ENCODE measurements at places on chromosomes 3 and 15. TPM values are rescaled to one million over a fixed set of nuclear protein-coding genes. Genes with fewer than 3 reads are reported as not detected.

Gene HGD
- total RNA-seq = not detected

Gene A4GNT
- not detected for total RNA-seq

DNA sequence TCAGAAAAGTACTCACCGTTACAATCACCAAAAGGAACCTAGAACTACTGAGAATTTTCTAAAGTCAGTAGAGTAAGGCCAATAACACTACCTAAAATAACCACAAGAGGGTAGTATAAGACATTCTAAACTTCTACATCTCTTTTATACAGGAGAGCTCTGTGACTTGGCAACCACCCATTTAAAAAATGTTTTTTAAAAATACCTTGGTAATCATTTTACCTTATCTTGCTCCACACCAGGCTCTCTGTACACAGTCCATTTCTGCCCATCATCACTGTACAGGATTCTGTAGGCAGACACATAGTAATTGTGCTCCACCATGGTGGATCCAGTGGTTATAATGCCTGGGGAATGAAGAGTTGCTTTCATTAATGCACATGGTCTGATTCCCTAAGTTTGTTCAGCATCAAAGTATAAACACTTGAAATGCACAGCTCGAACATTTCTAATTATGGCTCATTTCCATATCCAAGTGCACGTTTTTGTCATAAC lies 54.5 kb downstream of the ST3GAL6 start:
- H3K4me3 ChIP-seq = no peak overlapping the region
- H3K27me3 ChIP-seq = no peaks in the 10 kb centered on the region
- DNase-seq = no peak

GRCh38 chr15:64045774-64046420 lies 388 bp downstream of the DAPK2 start:
- no peaks in the 10 kb centered on the region for H3K27me3 ChIP-seq
- DNase-seq = no peak
- no peaks in the 10 kb centered on the region for H3K36me3 ChIP-seq

DNA sequence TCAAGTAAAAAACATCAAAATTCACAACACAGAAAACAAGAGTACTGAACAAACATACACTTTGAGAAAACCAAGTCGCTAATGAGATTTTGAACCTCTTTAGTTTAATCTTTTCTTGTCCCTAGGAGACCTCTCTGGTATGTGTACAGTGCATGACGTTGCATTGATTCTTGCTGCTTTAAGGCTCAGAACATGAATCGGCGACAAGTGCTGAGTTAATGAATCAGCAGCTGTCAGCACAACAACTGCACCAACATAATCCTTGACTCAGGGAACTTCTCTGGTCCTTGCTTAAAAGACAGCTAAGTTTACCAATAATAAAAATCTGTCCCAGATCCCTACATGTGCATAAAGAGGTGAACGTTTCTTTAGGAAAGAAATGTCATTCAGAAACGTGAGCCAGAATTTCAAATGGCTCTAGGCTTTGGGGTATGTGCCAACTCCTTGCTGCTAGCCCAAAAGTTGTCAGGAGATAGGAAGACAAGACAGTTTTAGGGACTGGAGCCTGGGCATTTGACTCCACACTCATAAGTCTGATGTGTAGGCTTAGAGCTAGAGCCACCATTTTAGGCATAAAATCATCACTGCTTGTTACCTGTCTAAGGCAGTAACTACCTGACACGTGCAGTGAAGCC lies 86.9 kb downstream of the IL5RA start:
- H3K36me3 ChIP-seq = no peaks in the 10 kb centered on the region
- H3K27ac ChIP-seq = no peak overlapping the region
- no peak overlapping the region for H3K4me3 ChIP-seq
- no peak for DNase-seq

Gene DAZL
- total RNA-seq = not detected

- no peak for DNase-seq
- no peak overlapping the region for H3K4me3 ChIP-seq
- no peak overlapping the region for H3K27ac ChIP-seq
- no peaks in the 10 kb centered on the region for H3K27me3 ChIP-seq
These were observed 36.6 kb downstream of the SPSB4 start for GRCh38 chr3:141087778-141088130.

DNA sequence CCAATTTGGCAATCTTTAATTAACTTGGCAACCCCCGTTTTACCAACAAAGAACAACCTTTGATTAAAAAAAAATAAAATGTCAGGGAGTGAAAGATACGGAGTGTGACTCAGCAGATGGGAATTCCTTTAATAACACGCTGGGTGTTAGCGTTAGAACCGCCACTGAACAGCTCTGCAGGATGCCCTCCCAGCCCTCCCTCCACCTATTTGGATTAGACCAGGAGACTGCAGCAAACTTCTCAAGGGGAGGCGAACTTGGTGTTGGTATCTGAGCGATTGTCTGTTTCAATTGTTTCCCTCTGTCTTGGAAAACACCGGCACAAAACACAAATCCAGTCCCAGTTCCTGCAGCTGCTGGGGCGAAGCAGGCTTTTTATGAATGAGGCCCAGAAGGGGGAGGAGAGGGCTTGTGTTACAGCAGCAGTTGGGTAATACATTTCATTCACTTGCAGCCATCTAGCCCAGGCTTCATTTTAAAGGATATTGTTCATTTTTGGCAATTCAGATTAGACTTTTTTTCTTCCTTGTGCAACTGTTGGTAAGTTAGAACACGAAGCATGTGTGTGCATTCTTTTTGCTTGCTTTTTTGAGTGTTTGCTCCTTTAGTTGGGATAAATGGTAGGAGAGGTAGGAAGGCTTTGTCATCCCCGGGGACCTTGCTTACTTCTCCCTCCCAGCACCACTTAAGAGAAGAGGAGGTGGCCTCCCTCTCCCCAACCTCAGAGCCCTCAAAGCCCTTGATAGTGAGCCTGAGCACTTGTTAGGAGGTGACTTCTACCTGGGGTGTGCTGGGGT lies 152.3 kb downstream of the IGF1R start:
- no peaks in the 10 kb centered on the region for H3K4me1 ChIP-seq
- no peak overlapping the region for H3K4me3 ChIP-seq
- no peaks in the 10 kb centered on the region for H3K36me3 ChIP-seq

GRCh38 chr15:69780981-69781380 lies 316.7 kb downstream of the TLE3 start:
- no peaks in the 10 kb centered on the region for H3K36me3 ChIP-seq
- DNase-seq = no peak
- no peak overlapping the region for H3K27ac ChIP-seq
- H3K4me1 ChIP-seq = no peaks in the 10 kb centered on the region
- H3K4me3 ChIP-seq = no peak overlapping the region

DNA sequence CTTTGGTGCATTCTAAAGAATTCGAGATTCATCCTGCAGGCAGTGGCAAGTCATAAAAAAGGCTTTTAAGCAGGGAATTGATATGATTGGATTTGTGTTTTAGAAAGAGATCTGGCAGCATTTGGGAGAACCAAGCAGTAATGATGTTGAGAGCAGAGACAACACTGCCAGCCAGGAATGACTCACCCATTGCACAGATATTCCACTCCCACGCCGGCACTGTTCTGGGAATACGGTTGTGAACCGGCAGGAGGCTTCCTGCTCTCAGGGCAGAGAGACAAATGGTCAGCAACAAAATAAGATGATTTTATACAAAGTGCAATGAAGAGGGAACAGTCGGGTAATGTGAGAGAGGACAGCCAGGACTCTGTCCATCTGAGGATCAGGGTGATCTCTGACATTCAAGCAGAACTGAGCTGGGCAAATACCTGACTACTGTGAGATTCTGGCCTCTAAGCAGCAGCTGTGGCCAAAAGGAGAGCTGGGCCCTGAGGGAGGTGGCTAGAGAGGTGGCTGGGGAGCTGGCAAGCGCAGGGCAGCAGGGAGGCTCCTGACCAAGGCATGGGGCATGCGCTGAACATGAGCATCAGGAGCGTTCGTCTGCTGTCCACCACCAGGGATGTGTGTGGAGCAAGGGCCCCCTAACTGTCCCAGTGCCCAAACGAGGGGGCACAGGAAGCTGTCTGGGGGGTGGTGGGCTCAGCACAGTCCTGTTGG lies 56.1 kb upstream of the PLXNA1 start:
- no peak for DNase-seq
- H3K4me1 ChIP-seq = no peaks in the 10 kb centered on the region
- no peak overlapping the region for H3K4me3 ChIP-seq
- H3K27me3 ChIP-seq = no peaks in the 10 kb centered on the region
- H3K36me3 ChIP-seq = no peaks in the 10 kb centered on the region

- no peak overlapping the region for H3K27ac ChIP-seq
- H3K36me3 ChIP-seq = no peaks in the 10 kb centered on the region
- H3K27me3 ChIP-seq = no peaks in the 10 kb centered on the region
- no peak for DNase-seq
- H3K4me1 ChIP-seq = no peaks in the 10 kb centered on the region
These were observed 341.4 kb upstream of the ATP11B start for GRCh38 chr3:182451871-182452270.

Gene ARRDC4
- total RNA-seq = 20.0 TPM

DNA sequence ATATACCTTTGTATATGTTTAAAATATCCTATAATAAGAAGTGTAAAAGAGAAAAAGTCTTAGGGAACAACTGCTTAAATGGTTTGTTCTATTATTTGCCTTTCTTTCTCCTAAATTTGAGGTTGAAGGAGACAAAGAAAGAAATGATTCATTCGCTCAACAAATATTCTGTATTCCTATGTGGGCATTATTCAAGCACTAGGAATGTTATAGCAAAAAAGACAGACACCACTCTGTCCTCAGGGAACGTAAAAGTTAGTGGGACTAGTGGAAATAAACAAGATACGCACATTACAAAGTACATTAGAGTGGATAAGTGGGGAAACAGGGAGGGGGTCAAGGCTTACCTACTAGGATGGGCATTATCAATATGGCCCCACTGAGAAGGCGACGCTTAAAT lies 332.2 kb downstream of the LPP start:
- peaks cover 5% of the 10 kb centered on the region for H3K36me3 ChIP-seq
- no peak overlapping the region for H3K4me3 ChIP-seq
- no peak overlapping the region for H3K27ac ChIP-seq
- no peaks in the 10 kb centered on the region for H3K27me3 ChIP-seq
- H3K4me1 ChIP-seq = peaks cover 2% of the 10 kb centered on the region

DNA sequence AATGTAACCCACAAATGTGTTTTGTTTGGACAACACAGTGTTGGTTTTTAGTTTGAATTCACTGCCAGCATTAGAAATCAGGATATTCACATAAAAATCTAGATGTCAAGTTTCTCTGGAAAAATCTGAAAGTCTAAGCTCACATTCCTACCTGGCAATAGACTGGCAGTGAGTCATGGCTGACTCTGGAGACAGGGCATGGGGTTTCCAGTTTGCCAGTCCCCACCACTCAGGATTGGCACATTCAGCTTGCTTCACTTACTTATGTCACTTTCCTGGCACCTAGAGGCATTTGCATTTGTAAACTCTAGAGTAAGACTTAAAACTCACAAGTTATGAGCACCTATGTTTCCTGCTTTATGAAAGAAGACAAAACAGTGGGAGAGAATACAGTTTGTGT lies 19.1 kb upstream of the SEC61A1 start:
- H3K36me3 ChIP-seq = no peaks in the 10 kb centered on the region
- no peak for DNase-seq
- no peak overlapping the region for H3K4me3 ChIP-seq
- no peaks in the 10 kb centered on the region for H3K4me1 ChIP-seq

DNA sequence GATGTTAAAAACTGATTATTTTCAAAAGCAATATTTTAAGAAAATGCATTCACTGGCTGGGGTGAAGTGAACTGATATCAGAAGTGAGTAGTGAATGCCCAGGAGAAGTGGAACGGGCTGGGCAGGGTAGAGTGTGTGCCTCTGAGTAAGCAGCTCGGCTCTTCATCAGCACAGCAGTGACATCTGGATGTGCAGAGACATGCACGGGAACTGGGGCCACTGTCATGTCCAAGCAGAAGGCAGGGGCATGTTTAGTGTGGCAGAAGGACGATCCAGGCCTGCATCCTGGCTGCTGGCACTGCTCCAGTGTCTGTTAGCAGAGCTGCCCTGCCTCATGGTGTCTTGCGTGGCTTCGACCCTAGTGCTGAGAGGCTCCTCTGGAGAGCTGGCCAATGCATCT lies 305.6 kb upstream of the LRRFIP2 start:
- H3K27me3 ChIP-seq = no peaks in the 10 kb centered on the region
- H3K4me1 ChIP-seq = no peaks in the 10 kb centered on the region
- H3K36me3 ChIP-seq = no peaks in the 10 kb centered on the region
- no peak overlapping the region for H3K27ac ChIP-seq

DNA sequence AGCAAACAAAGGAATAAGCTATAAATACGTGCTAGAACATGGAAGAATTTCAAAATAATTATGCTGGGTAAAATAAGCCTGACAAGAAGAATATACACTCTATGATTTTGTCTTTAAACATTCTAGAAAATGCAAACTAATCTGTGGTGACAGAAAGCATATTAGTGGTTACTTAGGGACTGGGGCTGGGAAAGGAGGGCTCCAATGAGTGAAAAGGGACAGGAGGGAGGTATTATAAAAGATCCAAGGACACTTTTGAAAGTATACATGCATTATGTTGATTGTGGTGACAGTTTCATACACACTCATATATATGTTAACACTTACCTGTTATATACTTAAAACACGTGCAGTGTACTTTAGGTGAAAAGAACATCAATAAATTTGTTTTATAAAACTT lies 23.0 kb downstream of the MYH15 start:
- no peak overlapping the region for H3K4me3 ChIP-seq
- H3K4me1 ChIP-seq = no peaks in the 10 kb centered on the region
- no peaks in the 10 kb centered on the region for H3K36me3 ChIP-seq

DNA sequence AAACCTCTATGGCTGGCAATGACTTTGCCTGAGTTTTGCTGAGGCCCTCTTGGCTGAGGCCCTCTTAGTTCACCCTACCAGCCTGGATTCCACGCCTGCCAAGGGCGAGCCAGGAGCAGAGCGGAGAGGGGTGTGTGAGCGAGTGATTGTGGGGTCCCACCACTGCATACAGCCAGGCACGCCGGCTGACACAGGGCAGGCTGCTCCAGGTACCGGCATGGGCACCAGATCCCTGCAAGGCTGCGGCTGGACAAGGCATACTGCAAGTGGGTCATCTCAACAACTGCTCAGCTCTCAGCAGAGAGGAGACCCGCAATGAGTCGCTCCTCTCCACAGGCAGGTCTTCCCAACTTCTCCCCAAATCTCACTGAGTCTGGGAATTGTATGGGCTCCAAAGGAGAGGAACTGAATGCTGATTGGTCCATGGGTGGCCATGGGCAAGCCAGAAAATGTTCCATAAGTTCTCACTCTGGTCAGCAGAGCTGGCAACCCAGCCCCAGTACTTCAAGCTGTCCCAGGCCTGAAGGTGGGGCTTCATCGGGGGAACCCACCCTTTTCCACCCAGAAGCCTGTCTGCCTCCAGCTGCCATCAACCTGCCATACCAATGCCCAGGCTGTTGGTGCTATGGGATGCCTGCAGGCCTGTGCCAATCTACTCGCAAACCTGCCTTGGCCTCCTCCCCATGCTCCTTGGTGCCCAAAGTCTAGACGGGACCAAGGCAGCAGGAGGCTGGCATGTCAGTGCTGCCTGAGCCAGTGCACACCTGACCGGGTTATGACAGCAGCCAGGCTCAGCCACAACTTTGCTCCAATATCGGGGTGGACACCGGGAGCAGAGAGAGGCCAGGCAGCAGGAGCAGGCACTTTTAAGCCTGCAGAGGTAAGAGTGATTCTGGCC lies 1273.6 kb upstream of the GBE1 start:
- H3K4me3 ChIP-seq = no peak overlapping the region

Gene HHLA2
- total RNA-seq = not detected

Gene LEKR1
- 8.0 TPM for total RNA-seq

Measured in breast epithelium (tissue), 4 donors.